ENCODE measurements at places on chromosomes 6 and 20. TPM values are rescaled to one million over a fixed set of nuclear protein-coding genes. Genes with fewer than 3 reads are reported as not detected.
A peak's percentile ranks its signal among the peaks of the same experiment; 100 is the strongest.

SLC2A10 gene
- total RNA-seq: 3.8 TPM

- no peak for DNase-seq
These were observed 17.7 kb downstream of the OR2A4 start for GRCh38 chr6:131683479-131683878.

HLA-DOA gene
- 1.9 TPM for total RNA-seq

DNA sequence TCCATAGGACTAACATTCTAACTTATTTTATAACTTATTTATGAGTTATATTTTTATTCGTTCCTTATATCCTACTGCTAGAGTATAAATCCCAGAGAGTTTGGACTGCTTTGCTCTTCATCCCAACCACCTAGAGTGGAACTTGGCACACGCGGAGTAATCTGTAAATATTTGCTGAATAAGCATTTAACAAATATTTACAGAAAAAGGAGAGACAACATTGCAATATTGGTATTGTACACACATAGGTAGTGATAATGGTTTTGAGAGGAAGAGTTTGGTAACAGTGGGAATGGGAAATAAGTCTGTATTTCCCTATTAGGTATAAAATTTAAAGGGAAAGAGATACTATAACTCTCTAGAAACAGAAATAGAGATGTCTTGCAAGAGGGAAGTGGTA is 634.8 kb upstream of the CITED2 start:
- no peak for DNase-seq

PLCB1 gene
- total RNA-seq: 2.3 TPM

PAK5 gene
- total RNA-seq: 0.46 TPM

FAM217A gene
- total RNA-seq: not detected

STXBP5 gene
- total RNA-seq: 22.7 TPM

DNA sequence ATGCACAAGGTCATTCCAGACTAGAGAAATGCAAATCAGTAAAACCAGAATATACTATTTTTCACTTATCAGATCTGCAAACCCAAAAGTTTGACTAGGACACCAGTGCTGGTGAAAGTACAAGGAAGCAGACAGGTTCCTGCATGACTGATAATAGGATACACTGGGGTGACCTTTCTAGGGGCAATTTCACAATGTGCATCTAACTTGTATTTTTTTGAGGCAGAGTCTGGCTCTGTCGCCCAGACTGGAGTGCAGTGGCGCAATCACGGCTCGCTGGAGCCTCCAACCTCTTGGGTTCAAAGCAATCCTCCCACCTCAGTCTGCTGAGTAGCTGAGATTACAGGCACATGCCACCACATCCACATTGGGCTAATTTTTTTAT is 11.4 kb downstream of the COMMD7 start:
- no peak for DNase-seq

DNA sequence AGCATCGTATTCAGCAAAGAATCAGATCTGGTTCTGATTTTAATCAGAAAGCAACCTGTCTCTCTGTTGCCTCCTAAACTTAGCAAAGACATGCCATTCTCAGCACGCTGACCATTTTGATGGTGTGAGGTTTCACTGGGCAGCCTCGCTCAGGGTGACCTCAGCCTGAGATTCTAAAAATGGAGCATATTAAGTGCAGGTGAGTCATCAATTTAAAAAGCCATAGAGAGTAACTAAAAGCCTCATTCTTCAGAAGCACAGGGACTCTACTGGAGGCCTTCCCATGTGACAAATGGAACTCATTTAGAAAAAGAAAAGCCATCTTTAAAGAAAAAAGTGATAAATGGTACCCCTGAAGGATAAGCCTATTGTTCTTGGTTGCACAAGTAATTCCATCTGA is 91.3 kb downstream of the FILIP1 start:
- peak; percentile 75 for DNase-seq
